ENCODE measurements at places on chromosomes 1 and 21. TPM values are rescaled to one million over a fixed set of nuclear protein-coding genes. Genes with fewer than 3 reads are reported as not detected.

DNA sequence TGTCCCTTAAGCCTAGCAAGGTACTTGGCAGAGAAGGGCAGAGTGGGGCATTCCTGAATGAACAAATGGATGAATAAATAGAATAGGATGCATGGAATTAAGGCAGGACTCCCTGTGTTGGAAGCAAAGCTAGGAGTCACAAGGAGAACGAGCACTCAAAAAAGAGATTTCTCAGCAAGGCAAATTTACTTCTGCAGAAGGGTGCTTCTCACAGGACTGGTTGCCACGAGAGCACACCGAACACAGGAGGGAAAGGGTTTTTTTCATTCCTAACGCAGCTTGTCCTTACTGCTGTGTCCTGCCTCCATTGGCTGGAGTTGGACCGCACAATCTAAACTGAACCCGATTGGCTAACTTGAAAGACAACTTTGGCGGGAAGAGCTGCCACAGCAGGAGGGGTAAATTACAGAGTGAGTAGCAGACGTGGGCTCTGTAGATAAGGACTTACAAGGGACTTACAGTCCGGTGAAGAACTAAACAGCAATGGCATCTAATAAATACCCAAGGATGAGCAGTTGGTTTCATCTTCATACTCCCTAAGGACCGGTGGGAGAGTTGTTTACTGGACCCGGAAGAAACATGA is 52.4 kb downstream of the KIF26B start:
- DNase-seq, result no peak

DNA sequence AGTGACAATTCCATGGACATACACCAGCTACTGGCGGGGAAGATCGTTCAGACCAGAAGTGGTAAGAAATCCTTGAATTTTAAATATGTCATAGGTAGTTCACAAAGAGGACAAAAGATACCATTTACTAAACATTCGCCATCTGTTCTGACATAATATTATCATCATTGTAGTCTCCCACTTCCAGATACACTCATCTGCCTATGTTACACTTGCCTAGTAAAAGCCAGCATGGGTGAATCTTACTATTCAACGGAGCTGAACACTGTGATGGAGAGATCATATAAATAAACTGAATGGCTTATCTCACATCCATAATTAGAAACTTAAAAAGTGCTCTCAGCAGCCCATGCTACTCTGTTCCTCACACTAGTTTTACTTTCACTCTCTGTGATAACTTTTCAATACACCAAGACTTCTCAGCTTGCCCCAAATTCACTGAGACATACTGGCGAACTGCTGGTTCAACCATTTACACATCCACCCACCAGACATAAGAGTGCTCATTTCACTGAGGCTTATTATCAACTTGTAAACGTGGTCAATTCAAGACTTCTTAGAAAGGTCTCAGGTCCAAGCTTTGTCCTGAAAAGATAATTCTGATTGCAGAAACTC is 463 bp upstream of the PRRC2C start:
- DNase-seq, result no peak

DNA sequence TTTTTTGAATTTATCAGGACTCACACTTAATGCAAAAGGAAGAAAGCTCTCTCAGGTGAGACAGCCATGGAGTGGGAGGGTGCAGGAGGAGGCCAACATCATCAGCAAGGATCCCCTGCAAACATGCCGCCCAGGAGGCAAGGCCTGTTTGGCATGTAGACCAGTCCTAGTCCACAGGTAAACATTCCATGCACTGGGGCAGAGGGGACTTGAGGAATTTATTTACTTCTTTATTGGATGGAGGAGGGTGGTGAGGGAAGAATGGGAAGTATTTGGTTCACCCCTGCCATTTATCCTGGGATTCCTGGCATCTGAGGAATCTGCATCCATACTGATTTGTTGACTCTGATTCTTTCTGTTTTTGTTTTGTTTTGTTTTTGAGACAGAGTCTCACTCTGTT is 1.5 kb upstream of the UQCRHL start:
- DNase-seq, result no peak

- no peak for DNase-seq
These were observed 2.5 kb upstream of the FAAP20 start for GRCh38 chr1:2196901-2197638.

- no peak for DNase-seq
These were observed 4.8 kb upstream of the SIM2 start for GRCh38 chr21:36694031-36694515.

The DAP3 gene
- total RNA-seq, result 62.9 TPM

The RAB13 gene
- total RNA-seq, result 21.5 TPM

The CFAP74 gene
- not detected for total RNA-seq

The MTARC1 gene
- total RNA-seq, result 4.3 TPM

The TTC34 gene
- total RNA-seq, result 0.22 TPM

The LCE2B gene
- not detected for total RNA-seq
